ENCODE measurements at places on chromosomes 1 and 21.

- DNase-seq: no peak
These were observed 11.3 kb downstream of the NFIA start for GRCh38 chr1:61093525-61094137.

DNA sequence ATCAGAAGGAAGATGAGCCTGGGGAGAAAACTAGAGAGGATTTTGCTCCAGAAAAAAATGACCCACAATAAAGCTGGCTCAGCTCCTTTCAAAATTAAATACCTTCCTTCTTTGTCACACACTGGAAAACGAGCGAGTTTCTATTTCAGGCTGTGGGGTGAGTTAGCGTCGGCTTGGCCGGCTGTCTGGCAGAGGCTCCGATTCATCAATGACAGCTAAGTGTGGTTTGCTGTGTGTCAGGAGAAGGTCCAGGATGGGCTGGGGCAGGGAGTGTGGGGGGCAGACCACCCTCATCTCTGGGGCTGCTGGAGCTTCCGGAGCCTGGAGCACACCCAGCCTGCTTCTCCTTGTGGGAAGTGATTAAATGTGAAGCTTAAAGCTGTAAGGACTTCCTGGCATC lies 120.2 kb downstream of the ETS2 start:
- DNase-seq: no peak

DNA sequence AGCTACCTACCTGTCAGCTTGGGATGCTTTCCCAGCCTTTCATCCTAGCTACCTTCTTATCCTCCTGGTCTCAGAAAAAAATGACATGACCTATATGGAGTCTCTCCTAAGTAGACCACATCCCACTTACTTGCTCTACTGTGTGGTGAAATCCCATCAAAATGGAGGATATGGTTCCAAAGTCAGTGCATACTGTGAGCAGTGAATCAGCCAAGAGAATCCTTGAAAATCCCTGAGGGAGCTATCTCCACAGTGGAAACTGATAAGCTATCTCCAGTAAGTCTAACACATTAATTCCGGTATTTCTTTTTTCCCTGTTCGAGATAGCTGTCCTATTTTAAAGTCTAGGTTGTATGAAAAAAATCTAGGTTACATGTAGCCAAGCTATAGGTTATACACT lies 189.7 kb downstream of the FGGY start:
- DNase-seq: no peak

- no peak for DNase-seq
These were observed 37.1 kb upstream of the CD55 start for GRCh38 chr1:207284209-207284897.

DNA sequence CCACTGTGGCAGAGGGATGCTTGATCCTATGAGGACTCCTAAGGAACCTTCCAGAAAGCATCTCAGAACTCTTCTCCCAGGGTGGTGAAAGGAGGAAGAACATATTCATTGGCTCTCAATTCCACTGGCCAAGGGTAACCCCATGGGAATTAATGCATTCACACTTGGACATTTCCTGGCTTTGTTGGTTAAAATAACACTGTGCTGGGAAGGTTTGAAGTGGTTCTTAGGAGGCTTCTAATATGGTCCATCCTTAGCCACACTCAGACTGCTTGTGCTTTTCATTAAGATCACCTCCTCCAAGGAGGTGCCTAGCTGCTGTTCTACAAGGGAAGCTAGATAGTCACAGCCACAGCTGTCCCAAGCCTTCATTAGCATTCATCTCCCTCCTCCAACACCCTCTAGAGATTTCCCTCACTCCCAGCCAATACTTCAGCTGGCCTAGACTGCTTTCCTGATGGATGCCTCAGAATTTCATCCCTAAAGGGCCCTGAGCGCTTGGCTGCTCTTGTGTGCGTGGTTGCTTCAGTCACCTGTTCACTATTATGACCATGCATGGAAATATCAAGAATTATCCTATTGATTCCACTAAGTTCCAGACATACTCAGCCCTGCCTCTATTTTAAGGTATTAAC lies 544.4 kb downstream of the PLPP3 start:
- DNase-seq: no peak

DNA sequence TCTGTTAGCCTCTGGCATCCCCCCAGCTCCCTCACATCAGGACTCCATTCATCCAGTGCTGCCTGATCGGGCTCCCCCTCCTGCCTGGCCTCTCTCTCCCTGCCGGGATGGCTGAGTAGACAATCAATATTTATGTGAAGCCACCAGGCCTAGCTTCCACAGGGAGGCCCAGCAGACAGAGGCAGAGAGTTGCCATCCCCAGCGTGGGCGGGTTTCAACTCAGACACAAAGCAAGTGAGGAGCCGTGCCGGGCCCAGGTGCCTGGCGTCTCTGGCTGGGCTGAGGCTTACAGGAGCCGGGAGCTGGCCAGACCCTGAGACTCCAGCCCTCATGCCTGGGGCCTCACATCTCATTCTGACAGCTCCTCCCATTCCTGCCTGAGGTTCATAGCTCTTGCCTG lies 34.5 kb upstream of the ATP2B4 start:
- no peak for DNase-seq

All from GM12892 (cell line).